ENCODE measurements at places on chromosomes 6 and 20.

DNA sequence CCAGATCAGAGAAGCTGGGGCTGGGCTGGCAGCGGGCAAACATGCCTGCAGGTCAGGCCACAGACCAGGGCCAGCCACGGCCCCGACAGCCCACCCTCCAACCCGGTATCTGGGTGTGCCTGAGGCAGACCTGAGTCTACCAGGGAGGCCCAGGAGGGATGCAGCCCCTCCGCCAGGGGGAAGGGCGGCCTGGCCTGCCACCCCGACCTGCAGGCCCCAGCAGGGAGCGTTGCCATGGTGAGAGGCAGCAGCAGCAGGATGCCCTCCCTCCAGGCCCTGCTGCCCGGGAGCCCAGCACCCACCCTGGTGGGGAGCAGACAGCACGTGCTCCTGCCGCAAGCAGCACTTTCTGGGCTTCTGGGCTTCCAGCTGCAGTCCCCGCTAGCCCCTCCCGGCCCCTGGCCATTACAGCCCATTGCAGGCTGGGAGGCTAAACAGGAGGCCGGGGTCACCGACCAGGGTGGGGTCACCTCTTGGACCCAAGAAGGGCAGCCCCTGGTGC, 3.8 kb upstream of the EEF1A2 start:
- DNase-seq, result no peak

DNA sequence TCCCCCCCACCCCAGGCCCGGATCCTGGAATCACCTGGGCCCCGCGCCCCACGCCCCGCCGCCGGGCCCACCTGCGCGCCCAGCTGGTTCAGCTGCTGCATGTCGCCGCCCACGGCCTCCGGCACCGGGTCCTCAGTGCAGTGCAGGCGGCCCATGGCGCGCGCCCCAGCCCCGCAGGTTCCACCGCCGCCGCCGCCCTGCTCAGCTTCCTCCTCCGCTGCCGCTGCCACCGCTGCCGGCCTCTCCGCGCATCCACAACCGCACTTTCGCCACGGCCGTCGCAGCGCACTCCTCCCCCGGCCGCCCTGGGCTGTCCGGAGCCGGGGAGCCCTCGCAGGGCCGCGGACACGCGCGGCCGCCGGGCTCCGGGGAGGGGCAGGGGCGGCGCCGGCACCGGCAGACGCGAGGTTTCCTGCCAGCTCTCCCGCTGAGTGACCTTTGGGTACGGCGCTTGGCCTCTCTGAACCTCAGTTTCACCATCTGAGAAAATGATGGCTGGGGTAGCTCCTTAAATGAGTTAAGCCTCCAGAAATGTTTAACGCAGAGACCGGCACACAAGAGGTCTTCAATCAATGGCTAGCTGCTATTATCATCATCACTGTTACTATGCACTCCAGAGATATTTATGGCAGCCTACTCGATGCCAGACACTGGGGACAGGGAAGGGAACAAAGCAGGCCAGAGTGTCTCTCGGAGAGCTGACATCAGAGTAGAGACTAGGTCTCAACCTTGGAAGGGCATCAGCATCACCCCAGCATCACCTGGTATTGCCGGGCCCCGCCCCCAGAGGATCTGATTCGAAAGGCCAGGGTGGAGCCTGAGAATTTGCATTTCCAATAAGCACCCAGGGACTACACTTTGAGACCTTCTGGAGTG, at the start of gene COMMD7:
COMMD7 (minus strand) TSS at position 231 of the 876 bp plus-strand sequence; CDS start at position 155, 76 bp downstream.
- DNase-seq, result peak; percentile 75

DNA sequence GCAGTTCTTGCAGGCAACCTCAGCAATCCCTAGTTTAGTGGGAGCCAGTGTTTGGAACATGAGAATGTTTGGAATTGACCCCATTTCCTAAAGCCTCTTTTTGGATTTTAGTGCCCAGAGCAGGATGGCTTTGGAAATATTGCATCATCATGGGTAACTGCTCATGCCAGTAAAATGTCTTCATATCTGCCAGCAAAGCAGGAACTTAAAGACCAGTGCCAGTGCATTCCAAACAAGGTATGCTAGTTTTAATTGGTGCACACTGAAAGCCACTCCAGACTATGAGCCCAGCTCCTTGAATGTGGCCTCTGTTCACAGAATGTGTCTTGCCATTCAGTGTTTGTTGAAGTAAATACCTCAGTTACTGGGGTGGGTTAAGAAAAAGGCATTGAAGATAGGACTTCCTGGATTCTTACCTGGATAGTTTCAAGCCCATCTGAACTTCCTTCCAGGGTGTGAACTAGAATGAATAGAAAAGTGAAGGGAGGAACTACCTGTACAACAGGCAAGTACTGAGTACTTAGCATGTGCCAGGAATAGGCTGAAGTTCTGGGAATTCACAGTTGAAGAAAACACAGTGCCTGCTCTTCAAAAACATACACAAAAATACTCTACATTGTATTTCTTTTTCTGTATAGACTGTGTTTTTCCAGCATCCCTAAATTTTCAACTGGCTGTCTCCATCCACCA, 70.5 kb downstream of the COL19A1 start:
- no peak for DNase-seq

DNA sequence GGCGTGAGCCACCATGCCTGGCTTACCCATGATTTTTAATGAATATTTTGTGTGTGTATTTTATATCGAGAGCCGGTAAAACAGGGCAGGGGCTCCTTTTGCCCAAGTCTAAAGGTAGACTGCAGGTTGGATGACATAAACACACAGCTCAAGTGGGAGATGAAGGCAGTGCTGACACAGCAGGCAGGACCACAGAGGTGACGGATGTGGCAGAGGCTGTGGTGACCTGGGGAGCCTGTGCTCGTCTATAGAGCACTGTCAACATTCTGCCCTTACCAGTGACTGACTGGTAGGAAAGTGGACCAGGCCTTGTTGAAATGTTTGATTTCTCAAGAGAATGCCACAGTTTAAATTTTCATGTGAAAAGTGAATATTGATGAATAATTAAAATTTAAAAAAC, 137.5 kb downstream of the ZFP64 start:
- DNase-seq, result no peak

- DNase-seq, result peak; percentile 54
Observed at GRCh38 chr6:36599791-36600209, 5.6 kb downstream of the SRSF3 start.

GRCh38 chr6:30887901-30888815, 3.8 kb downstream of the DDR1 start:
- DNase-seq, result no peak

GRCh38 chr6:2132916-2133315, 112.5 kb downstream of the GMDS start:
- DNase-seq, result no peak

DNA sequence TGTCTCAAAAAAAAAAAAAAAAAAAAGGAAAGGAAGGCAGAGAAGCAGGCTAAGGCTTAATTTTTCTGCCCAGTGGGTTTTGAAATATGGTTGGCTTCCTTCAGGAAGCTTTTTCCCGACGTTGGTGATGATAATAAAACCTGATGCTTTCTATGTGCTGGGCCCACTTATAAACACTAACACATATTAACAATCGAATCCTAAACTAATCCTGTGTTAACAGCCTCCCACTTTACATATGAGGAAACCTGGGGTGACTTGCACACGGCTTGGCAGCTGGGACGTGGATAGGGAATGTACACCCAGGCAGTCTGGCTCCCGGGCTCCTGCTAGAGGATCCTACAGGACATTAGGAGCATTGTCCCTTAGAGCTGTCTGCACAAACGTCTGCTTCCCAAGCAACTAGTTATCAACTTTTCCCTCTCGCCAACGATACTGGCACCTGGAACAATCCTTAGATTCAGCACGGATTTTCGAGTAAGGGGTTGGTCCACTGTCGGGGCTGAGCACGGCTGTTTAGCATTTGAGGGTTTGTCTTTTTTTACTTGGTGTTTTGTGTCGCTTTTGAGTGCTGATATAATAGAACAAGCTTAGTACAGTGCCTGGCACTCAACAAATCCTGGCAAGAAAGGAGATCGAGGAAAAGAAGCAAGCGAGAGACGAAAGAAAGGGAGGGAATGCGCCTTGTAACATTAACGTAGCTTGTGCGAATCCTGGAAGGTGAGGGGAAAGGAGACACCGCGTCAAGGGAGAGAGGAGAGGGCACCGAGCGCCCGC, 622 bp upstream of the KIZ start:
- DNase-seq, result no peak

DNA sequence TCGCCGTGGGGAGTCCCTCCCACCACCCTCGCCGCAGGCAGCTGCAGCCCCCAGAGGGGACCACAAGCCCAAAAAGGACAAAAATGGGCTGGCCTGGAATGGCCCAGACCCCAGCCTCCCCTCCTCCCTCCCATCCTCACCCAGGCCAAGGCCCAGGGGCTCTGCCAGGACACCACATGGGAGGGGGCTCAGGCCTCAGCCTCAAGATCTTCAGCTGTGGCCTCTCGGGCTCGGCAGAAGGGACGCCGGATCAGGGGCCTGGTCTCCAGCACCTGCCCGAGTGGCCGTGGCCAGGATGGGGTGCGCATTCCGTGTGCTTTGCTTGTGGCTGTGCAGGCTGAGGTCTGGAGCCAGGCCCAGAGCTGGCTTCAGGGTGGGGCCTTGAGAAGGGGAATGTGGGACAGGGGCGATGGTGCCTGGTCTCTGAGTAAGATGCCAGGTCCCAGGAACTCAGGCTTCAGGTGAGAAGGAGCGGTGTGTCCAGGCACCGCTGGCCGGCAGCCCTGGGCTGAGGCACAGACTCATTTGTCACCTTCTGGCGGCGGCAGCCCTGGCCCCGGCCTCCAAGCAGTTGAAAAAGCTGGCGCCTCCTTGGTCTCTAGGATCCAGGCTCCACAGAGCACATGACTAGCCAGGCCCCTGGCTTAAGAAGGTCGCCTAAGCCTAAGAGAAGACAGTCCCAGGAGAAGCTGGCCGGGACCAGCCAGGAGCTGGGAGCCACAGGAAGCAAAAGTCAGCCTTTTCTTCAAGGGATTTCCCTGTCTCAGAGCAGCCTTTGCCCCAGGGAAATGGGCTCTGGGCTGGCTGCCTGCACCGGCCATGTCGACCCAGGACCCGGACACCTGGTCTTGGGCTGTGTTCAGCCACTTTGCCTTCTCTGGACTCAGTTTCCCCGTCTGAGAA, 35.2 kb upstream of the MRGBP start:
- no peak for DNase-seq

GRCh38 chr20:316316-317068, 8.9 kb upstream of the SOX12 start:
- no peak for DNase-seq

DNA sequence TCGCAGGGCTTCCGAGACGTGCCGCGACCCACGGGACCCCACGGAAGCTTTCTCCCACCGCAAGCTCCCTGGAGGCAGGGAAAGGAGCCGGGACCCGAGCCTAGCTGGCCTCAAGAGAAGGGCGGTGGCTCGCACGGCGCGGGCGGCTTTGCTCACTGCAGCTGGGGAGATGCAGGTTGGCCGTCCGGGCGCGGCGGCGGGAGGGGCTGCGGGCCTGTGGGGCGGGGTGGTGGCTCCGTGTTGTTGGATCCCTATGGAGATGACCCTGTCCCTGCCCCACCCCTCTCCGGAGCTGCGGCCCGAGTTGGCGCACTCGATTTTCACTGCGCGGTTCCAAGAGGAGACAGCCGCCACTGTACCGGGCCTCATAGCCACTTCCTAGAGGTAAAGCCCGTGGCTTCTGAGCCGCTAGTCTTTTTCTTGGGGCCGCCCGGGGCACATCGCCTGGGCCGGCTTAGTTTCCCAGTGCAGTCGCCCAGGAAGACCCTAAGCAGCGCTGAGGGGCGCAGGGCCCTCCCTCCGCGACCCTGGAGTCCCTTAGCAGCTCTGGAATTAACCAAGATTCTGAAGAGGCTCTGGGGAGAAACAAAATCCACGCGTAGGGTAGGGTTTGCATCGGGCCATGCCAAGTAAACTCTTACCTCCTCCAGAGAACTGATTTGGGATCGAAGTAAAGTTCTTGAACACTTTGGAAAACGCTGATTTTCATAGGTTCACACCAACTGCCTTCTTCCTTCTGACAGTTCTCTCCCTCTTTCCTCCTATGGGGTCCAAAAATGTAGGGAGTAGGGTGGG, at the start of gene ECT2L:
ECT2L (plus strand) TSS at position 279 of the 795 bp plus-strand sequence. CDS start 17,188 bp downstream, outside the sequence.
- DNase-seq, result no peak

DNA sequence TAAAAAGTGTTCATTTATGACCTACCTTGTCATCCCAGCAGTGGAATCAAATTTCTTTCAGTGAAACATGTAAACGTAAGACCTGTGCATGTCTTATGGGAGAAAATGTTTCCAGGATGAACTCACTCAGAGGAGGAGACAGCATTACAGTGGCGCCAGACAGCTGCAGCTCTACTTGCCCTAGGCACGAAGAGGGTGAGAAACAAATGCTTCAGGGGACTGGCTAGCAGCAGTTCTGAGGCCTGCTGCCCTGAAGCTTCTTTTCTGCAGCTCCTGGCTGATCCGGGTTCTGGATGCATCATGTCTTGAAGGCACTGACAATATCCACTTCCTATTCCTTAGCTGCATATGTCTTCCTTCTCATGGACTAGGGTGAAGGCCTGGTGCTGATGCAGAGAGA, 120.2 kb downstream of the QRSL1 start:
- no peak for DNase-seq

DNA sequence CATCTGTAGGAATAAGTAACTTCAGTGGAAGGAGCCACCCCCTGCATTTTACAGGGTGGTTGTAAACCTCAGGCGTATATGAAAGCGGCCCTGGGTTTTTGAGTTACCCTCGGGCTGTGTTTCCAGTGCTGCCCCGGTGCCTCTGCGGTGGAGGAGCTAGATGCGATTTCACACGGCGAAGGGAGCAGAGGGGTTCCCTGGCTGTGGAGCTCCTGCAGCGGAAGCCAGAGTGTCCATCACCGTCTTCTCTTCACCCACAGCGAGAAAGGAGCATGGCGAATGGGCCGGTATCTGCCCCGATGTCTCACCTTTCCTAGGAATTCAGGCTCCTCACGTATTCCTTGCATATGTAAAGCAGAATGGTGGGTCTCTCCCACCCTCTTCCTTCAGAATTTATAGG, 253.6 kb downstream of the THBS2 start:
- no peak for DNase-seq

GRCh38 chr6:34154668-34155447, 9.0 kb upstream of the GRM4 start:
- peak; percentile 73 for DNase-seq

- peak; percentile 78 for DNase-seq
Observed at GRCh38 chr6:160520043-160520904, 143.8 kb downstream of the LPA start.

- no peak for DNase-seq
Observed at GRCh38 chr6:85135376-85136094, 314.3 kb upstream of the NT5E start.

GRCh38 chr6:6889601-6890000, 218.2 kb upstream of the RREB1 start:
- no peak for DNase-seq

GRCh38 chr6:52065621-52066020, 21.8 kb downstream of the PKHD1 start:
- DNase-seq, result no peak

- DNase-seq, result no peak
Observed at GRCh38 chr6:25685251-25685650, 33.2 kb downstream of the SCGN start.

GRCh38 chr6:127120023-127120786, 1.7 kb downstream of the RSPO3 start:
- peak; percentile 2 for DNase-seq

GRCh38 chr6:90216072-90216977, 80.3 kb downstream of the BACH2 start:
- DNase-seq, result peak; percentile 28

- DNase-seq, result no peak
Observed at GRCh38 chr6:157492249-157492648, 111.3 kb downstream of the ZDHHC14 start.

All from stimulated activated CD4-positive, alpha-beta T cell treated with anti-CD3 and anti-CD28 coated beads, Interleukin-4, amount 100 ng/mL, for 1 hour (primary cell).